ENCODE measurements at places on chromosomes 4 and X.

GRCh38 chr4:107050525-107051135 is 14.5 kb upstream of the DKK2 start:
- no peak for DNase-seq

DNA sequence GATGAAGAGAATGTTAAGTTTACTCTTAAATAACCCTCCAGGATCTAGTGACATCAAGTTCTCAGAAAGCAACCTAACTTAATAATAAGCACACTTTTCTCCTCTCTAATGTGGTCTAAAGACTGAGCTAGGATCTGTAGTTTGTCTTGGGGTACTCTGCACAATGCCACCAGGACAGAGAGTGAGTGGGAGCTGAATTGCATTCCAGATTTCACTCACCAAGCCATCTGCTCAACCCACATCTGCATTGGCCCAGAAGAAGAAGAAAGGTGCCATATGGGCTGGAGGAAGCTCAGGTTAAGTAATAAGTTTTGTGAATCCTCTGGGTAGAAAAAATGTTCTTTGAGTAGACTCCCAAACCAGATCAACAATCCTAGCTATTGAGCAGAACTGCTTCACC is 384.6 kb downstream of the PPP3CA start:
- no peak for DNase-seq

DNA sequence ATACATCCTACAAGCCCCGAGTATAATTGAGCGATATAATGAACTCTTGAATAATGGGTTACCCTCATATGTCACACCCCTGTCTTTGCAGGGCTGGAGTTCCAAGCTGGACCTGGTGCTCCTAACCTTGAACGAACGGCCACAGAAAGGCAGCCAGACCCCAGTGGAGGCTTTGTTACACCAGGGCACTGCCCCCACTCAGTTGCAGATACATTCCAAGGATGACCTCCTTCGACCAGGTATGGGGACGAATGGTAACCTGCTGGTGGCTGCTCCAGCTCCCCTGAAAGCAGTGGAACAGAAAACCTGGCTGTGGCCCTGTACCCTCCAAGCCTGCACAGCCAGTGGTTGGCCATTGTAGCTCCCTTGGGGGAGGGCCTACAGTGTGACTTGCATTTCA is 56.6 kb upstream of the CCDC149 start:
- no peak for DNase-seq

DNA sequence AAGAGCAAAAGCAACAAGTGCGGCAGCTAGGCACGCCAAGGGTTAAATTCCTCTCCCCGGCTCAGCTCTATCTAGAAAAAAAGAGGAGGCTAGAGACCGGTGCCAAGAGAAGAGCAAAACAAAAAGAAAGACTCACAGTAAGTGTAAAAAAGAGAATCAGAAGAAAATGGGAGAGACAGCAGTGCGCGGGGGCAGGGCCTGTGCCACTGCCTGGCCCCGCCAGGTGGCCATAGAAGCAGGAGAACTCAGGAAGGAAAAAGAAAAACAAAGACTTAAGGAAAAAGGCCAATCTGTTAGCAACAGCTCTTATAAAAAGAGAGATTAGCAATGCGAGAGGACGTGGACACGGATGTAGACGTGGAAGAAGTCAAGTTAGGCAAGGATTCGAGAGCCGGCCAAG is 3.2 kb downstream of the ACOX3 start:
- no peak for DNase-seq

GRCh38 chr4:135290136-135290535 is 1088.5 kb upstream of the PABPC4L start:
- no peak for DNase-seq

GRCh38 chr4:119897260-119897659 is 169.4 kb downstream of the MAD2L1 start:
- no peak for DNase-seq
